ENCODE measurements at places on chromosomes 6 and 20.

DNA sequence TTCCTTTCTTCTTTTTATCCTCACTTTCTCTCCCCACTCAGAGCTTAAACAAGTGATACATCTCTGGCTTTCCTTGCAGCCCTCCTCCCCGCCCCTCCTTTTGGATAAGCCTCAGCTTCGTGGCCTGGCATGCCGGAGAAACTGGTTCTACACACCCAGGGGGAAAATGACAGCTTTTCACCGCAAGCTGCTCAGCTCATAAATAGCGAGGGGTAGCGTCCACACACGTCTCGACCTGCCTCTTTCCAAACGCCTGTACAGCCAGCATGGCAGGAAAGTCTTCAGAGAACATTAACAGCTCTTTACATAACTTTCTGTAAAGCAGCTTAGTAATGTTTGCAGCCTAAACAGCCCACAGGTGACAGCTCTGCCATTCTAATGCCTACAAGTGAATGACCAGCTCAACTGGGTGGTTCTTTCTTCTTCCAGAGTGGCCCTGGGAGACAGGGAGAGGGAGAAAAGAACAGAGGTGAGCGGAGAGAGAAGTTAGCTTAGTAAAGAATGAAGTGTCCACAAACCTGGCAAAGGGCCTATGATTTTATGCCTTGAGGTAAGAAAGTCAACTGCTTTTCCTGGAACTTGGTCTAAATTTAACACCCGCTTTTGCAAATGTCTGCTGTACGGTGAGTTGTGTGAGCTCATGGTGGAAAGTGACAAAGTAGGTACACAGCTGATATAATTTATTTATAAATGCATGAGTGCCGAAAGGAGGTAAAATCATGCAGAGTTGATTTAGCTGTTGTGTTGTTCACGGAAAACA, 251.5 kb downstream of the TFAP2A start:
- no peak for DNase-seq

DNA sequence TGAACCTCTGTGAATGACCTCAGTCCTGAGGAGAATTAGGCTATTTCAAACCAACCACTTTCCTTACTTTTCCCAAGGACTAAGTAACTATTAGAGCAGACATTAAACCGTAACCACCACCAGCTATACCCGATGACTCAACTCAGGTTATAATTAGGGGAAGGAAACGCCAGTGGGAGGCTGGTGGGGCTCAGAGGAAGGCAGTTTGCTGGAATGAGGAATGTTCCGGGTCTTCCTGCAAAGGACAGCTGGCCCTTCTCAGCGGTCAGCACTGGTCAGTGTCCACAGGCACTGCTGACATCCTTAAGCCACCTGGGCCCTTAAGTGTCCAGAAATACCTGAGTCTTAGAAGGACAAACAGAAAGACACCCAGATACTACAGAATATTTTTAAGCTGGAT, 515.2 kb downstream of the MAFB start:
- no peak for DNase-seq

GRCh38 chr6:28710466-28711191, 184.9 kb downstream of the GPX5 start:
- no peak for DNase-seq

DNA sequence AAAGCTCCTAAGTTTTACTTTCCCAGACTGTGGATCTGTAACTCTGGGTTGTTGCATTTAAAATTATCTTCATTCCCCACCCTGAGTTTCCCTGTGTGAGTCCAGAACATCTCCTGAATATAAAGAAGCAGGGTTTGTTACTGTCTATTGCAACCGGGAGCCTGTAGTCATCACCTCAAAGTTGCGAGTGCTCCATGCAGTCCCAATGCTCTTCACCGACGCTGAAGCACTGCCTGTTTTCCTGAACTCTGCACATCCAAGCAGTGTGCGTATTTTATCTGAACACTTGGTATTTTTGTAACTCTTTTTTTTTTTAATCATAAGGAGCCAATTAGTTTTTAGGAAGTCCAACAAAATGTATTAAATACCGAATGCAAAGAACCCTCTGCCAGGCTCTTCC, 907 bp upstream of the HLA-B start:
- no peak for DNase-seq

DNA sequence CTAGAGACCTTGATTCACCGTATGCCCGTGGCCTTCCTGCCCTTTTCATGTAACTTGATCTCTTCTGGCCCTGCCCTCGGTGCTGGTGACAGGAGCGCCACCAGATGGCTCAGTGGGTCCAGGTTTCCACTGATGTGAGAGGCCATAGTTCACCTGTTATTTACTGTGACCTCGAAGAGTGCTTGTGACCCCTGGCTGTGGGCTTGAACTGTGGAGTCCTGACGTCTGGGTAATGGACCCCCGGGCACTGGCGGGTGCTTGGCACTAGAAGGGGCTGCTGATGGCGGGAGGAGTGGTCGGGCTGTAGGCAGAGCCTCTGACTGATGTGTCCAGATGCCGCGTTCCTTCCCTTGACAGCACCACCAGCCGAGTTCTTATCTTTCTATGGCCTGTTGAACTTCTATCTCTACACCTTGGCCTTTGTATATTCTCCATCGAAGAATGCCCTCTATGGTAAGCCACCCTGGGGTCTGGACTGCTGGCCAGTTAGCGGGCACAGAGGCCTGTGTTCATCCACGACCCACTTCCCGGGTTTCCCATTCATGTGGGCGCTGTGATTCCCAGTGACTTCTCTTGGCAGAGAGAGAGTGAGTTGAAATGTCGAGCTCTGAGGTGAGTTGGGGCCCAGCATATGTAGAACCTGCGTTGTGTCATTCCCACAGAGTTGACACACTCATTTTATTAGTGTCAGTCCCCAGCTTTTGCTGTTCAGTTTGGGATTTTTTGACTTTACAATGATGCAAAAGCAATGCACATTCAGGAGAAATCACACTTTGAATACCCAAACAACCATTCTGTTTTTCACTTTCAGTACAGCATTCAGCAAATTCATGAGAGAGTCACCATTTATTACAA, 14.9 kb downstream of the DYNLT1 start:
- DNase-seq = no peak

DNA sequence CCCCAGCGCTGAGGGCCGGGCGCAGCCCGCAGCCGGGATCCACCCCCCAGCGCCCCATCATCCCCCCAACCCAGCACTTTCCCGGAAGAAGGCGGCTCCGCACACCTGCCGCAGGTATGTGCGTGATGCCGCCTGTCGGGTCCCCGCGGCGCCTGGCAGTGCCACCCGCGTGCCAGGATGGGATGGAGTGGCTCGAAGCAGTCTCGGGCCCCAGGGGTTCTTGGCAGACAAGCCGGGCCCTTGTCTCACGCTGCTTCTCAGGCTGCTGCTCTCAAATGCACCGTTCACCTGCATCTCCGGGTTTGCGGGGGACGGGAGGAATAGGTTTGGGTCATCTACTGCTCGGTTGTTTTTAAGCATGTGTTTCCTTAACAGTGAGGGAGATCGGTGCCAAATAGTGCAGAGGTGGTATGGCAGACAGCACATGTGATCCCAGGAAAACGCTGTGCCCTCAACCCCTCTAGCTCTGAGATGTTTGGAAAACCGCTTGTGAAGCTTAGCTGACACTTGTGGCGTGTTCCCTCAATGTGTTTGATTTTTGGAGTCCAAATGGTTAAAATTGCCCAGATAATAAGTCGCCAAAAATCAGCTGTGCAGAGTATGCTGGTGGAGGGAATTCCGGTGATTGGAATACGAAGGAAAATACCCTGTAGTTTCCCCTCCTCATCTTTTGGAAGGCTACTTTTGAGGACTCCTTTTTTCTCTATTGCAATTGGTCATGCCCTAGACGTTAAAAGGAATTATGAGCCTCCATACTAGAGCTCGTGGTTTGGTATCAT, 926 bp downstream of the MYLIP start:
- peak; percentile 40 for DNase-seq

Measured in uterus (tissue), 4 donors.